ENCODE measurements at places on chromosomes 4 and X.

DNA sequence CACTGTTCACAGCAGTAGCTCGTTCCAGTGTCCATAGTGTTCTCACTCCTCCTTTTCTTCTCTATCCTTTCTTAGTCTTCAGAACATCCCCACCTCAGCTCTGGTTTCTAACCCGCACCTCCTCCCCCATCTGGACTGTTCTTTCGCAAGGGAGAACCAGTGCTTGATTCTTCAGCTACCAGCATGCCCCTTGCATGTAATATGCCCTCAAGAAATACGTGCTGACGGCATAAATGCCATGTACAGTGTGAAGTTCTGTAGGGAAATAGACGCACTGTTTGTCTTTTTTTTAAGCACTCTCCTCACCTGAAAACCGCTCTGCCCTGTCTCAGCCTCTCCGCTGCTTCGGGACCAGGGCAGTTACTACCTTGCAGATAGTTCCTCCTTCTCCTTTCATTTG is 5.3 kb downstream of the CLDN22 start:
- DNase-seq = no peak

- DNase-seq = no peak
Measured at GRCh38 chr4:7295911-7296660, 103.7 kb downstream of the SORCS2 start.

- peak; percentile 9 for DNase-seq
Measured at GRCh38 chrX:68831405-68832100, 2.7 kb downstream of the EFNB1 start.

GRCh38 chrX:22122510-22122909 is 90.4 kb downstream of the PHEX start:
- DNase-seq = no peak

DNA sequence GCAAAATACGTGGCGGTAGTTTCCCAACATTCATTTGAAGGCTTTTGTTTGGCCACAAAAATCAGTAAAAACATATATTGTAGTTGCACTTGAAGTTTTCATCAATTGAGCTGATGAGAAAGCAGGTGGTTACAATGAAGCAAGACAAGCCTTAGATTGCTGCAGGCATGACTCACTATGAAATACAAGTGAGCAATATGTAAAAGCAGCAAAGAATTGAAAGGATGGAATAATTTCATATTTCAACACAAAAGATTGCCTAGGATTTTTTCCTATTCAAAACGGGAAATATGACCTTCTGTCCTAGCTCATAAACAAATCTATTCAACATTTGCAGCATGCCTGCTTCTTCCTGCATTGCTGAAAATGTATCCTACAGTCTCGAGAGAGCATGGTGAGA is 190.9 kb upstream of the BANK1 start:
- no peak for DNase-seq

DNA sequence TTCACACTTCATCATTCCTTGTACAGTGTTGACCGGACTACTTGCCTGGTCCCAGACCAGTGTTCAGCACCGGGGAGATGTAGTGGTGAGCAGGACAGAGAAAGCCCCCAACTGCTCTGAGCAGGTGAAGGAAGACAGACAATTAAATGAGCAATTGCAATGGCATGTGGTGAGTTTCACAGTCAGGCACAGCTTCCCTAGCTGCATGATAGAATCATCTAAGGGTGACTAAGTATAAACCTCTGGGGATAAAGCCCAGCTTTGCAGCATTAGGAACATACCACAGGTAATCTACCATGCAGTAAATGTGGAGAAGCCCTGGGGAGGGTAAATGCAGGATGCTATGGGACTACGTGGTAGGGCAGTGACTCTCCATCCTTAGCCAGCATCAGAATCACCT is 47.8 kb downstream of the TMA16 start:
- no peak for DNase-seq

DNA sequence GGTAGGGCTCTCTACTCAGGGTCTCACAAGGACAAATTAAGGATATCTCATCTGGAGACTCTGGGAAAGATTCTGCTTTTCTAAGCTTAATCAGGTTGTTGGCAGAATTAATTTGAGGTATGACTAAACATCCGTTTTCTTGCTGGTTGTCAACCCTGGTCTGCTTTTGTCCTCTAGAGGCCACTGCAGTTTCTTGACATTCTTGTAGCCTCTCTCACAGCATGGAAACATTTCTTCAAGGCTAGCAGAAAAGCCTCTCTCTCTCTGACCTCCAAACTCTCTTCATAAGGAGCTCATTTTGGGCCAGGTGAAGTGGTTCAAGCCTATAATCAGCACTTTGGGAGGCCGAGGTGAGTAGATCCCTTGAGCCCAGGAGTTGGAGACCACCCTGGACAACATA is 749.5 kb upstream of the PCDH7 start:
- DNase-seq = no peak

- no peak for DNase-seq
Measured at GRCh38 chr4:181083757-181084361, 1159.3 kb upstream of the TENM3 start.

- no peak for DNase-seq
Measured at GRCh38 chr4:51880016-51880915, 37.3 kb downstream of the DCUN1D4 start.

GRCh38 chrX:149392921-149393320 is 112.2 kb downstream of the IDS start:
- DNase-seq = no peak

- no peak for DNase-seq
Measured at GRCh38 chr4:48725414-48725813, 54.7 kb downstream of the FRYL start.

DNA sequence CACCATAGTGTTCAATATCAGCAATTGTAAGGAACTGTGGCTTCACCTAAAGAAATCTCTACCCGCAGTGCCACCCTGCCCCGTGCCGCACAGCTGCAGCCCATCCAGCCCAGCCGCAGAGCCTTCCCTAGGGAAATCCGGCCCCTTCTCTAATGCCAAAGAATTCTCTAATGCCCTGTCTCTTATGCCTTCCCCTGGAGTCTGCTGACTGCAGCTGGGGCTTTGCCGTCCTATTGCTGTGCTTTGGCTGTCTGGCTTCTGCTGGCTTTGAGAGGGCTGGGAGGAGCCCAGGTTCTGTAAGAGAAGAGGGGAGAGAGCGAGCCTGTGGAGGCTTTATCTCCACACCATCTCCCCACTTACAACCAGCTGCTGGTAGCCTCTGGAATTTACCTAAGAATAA is 85.9 kb upstream of the HELT start:
- no peak for DNase-seq

DNA sequence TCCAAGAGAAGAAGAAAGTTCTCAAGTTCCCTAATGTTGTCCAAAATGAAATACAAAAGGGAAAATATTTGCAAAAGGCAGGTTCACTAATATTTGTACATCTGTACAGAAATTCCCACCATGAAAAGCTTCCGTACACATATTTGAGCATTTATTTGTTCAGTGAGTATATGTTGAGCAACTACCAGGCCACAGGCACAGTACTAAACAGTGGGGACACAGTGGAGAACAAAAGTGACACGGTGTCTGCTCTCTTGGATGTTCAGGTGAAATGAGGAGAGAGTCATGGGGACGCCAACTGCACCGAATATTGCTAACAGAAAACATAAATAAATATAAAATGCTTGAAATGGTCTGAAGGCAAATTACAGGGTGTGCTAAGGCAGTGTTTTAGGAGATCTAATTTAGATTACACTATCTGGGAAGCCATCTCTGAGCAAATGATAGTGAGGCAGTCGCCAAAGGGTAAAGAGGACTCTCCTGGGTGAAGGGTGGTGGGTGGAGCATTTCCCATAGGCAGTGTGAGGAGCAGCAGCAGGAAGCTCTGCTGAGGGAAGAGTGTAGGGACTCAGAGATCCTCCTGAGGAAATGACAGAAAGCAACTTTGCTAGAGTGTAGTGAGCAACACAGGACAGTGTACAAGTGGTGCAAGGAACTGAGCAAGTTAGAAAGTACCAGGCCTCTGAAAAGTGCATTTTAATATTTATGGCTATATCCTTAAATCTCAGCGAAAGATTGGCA is 375.2 kb downstream of the GALNTL6 start:
- DNase-seq = no peak

GRCh38 chr4:15148691-15149090 is 146.4 kb downstream of the CPEB2 start:
- no peak for DNase-seq

- no peak for DNase-seq
Measured at GRCh38 chrX:110087485-110088356, 84.8 kb downstream of the TMEM164 start.

GRCh38 chrX:72023071-72023470 is 108.6 kb downstream of the RTL5 start:
- peak; percentile 8 for DNase-seq

DNA sequence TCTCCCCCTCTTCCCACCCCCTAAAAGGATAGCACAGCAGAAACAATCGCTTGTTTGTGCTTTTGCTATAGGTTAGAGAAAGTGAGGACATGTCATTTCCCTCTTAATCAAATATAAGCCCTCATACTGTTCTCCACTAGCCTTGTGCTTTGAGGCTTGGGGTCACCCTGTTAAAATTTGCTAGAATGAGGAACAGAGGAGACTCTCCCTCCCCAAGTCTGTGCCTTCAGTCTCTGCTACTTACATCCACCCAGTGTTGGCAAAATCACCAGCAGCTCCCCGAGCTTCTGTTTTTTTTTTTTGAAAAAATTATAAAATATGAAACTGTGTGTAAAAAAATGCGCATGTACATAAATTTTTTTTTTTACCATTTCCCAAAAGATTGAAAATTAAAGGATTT is 19.3 kb downstream of the KLF3 start:
- DNase-seq = no peak

DNA sequence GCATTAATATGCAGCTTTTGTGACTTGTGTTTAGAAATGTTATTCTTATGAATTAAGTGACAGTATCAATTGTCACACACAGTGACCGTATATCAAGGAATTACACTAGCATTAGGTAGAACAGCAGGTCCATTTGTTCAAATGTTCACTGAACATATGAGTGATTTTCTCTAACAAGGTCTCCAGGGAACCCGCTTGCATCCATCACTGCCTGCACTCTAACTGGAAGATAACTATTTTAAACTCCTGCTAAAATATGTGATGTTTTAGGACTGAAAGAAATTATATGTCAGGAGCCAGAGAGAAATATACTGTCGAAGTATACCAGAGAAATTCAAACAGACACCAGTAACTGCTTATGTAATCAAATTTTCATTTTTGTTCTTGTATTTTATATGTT is 1395.7 kb downstream of the PCDH18 start:
- DNase-seq = no peak

DNA sequence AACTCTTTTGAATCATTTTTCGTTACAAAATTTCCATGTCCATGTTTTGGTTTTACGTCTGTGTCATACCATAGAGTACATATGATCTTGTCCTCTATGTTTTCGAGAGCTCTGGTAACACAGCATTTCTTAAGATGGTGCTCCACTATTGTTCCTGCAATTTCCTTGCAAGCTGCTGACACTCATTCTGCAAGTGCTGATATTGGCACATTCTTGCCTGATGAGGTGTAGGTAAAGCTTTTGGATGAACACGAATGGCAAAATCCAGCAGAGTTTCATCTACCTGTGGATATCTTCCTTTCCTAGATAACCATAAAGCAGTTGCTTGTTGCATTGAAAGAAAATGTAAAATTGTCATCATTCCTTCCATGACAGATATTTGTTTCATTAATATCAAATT is 41.3 kb downstream of the MAGEB17 start:
- DNase-seq = no peak

DNA sequence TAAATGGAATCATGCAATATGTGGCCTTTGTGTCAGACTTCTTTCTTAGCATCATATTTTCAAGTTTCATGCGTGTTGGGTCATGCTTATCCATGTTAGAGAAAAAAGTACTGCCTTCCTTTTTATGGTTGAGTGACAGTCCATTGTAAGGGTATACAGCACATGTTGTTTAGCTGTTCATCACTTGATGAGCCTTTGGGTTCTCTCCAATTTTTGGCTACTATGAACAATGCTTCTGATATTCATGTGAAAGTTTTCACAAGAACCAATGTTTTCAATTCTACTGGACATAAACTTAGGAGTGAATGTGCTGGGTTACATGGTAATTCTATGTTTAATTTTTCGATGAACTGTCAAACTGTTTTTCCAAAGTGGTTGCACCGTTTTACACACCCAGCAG is 28.1 kb upstream of the LNX1 start:
- no peak for DNase-seq

GRCh38 chr4:12761694-12762093 is 722.4 kb downstream of the RAB28 start:
- no peak for DNase-seq

- no peak for DNase-seq
Measured at GRCh38 chr4:84500386-84501201, 1.5 kb upstream of the NKX6-1 start.

DNA sequence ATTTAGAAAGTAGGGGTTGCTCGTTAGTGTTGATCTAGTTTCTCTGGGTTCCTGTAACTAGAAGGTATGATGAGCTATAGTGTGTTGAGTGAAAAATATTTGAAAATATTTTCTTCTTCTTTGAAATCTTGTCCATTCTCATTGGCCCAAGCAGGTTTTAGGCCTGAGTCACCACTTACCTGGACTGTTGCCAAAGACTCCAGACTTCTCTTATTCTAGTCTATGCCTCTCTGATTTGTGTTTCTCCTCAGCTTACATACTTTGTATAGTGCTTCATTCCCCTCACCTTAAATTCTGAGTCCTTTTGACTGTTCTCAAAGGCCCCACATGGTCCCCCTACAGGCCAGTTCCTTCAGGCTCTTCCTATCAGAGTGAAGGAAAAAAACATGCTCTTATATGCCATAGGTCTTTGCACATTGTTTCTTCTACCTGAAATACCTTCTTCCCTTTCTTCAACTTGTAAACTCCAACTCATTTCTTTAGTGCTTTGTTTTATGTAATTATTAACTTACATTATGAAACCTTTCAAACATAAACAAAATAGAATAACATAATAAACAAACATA is 258.2 kb downstream of the PPP1R2C start:
- no peak for DNase-seq

DNA sequence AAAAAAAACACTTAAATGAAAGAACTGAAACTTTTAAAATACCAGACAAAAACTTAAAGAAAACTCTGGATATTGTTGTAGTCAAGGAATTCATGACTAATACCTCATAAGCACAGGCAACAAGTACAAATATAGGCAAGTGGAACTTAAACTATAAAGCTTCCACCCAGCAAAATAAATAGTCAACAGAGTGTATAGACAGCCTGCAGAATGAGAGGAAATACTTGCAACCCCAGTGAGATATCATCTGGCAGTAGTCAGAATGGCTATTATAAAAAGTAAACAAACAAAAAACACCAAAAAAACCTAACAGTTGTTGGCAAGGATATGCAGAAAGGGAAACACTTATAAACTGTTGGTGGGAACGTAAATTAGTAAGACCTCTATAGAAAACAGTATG is 9.6 kb upstream of the RPS6KA6 start:
- DNase-seq = no peak

- no peak for DNase-seq
Measured at GRCh38 chr4:140846736-140847135, 90.6 kb upstream of the TBC1D9 start.

GRCh38 chr4:57734104-57734670 is 624.0 kb upstream of the IGFBP7 start:
- no peak for DNase-seq

- DNase-seq = no peak
Measured at GRCh38 chr4:181507938-181508337, 735.3 kb upstream of the TENM3 start.

GRCh38 chr4:1573830-1574459 is 110.2 kb downstream of the FAM53A start:
- DNase-seq = no peak

- DNase-seq = no peak
Measured at GRCh38 chrX:1425381-1425780, 27.3 kb downstream of the ASMTL start.

GRCh38 chrX:55638933-55639332 is 15.7 kb downstream of the FOXR2 start:
- DNase-seq = no peak

GRCh38 chrX:17413228-17413627 is 38.2 kb downstream of the NHS start:
- no peak for DNase-seq
